Stimulated activated CD4-positive, alpha-beta T cell treated with anti-CD3 and anti-CD28 coated beads, Interleukin-2, amount 100 ng/mL, for 48 hours (primary cell): ENCODE measurements at places on chromosomes 11 and 22.
A peak's percentile ranks its signal among the peaks of the same experiment; 100 is the strongest.

DNA sequence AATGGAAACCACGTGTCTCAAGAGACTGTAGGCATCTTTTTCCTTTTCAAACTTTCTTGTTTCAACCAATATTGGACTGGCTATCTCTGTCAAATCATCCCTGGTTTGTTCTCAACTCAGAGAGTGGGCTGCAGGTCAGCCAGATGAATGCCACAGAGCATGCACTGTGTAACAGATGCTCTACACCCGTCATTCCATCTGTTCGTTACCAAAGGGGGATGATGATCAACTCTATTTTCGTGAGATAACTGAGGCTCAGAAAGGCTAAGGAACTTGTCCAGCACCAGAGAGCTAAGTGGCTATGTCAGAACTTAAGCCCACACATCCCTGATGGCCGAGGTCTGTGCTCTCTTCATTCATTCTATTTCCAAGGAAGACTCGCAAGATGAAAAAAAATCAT is 42.1 kb downstream of the SLC1A2 start:
- no peak for DNase-seq

DNA sequence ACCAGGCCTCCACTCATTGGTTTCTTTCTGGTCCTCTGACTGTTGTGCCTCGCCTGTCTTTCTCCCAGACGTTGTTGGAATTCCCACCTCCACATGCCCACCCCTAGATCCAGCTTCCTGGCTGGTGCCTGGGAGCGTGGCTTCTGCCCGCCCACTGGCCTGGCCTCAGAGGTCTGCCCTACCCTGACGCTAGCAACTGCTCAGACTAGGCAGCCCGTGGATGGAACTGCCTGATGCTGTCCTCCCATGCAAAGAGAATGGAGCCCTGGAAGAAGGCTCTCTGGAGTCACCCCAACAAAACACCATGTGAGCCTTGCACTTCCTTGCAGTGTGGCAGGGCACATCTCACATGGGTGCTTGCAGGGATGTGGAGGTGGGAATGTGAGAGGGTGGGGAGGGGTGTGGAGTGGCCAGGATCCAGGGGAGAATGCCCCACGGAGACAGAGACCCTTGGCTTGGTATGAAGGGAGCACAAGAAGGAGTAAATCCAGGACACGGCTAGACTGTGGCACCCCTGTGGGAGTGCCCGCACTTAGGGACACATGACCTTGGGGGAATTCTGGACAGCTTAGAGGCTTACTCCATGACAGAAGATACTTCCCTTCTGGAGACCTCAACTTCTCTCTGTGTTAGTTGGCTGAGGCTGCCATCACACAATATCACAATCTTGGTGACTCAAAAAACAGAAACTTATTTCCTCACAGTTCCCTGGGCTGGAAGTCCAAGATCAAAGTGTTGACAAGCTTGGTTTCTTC is 22.5 kb upstream of the ADA2 start:
- DNase-seq, result no peak

GRCh38 chr11:73978576-73979086 is 4.0 kb downstream of the UCP2 start:
- DNase-seq, result no peak

GRCh38 chr22:34501366-34501965 is 564.5 kb upstream of the ISX start:
- no peak for DNase-seq

DNA sequence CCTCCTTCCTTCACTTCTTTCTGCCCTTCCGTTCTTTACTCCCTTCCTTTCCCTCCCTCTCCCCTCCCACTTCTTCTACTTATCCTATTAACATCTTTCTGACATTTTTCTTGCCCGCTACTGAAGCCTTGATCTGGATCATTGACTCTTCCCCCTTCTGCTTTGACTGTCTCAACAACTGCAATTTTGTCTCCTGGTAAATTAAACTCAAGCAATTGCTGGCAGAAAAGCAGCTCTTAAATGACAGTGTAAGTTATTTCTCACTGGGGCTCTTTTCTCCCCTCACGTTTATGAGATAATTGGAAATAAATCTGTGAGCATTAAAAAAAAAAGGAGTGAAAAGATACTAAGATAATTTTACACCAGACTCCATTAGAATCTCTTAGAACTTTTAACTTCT is 120.0 kb downstream of the SLC17A6 start:
- DNase-seq, result no peak

DNA sequence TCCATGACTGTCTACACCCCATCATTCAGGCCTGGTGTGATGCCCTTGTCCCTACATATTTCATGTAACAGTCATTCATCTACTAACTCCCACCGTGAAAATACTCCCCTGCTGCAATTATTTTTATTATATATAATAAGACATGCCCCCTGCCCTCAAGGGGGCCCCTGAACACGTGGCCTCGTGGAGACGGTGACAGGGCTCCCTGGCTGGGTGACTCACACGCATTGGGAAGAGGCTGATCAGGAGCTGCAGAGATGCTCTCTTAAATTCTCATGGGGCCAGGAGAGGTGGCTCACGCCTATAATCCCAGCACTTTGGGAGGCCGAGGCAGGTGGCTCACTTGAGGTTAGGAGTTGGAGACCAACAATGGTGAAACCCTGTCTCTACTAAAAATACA is 88.6 kb downstream of the ST3GAL4 start:
- DNase-seq, result no peak

DNA sequence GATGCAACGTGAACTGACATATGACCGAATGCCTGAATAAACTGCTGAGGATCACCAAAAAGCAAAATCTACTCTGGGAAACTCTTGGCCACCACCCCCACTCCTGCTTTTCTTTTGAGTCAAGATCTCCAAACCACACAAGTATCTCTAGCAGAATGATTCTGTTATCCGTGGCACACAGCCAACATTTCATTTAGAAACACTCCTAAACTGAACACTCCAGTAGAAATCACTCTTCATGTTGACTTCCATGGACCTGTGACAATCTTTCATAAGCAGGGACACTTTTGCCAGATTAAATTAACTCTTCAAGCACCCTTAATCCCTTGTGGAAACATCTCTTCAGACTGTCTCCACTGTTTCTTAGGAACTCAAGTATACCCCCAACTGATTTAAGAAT is 44.4 kb downstream of the VSIG10L2 start:
- peak; percentile 7 for DNase-seq

GRCh38 chr11:102284008-102284407 is 33.3 kb upstream of the BIRC3 start:
- no peak for DNase-seq

GRCh38 chr11:12285106-12285505 is 92.3 kb upstream of the PARVA start:
- DNase-seq, result no peak

- DNase-seq, result no peak
Observed at GRCh38 chr22:27795696-27796517, 5.6 kb downstream of the MN1 start.

DNA sequence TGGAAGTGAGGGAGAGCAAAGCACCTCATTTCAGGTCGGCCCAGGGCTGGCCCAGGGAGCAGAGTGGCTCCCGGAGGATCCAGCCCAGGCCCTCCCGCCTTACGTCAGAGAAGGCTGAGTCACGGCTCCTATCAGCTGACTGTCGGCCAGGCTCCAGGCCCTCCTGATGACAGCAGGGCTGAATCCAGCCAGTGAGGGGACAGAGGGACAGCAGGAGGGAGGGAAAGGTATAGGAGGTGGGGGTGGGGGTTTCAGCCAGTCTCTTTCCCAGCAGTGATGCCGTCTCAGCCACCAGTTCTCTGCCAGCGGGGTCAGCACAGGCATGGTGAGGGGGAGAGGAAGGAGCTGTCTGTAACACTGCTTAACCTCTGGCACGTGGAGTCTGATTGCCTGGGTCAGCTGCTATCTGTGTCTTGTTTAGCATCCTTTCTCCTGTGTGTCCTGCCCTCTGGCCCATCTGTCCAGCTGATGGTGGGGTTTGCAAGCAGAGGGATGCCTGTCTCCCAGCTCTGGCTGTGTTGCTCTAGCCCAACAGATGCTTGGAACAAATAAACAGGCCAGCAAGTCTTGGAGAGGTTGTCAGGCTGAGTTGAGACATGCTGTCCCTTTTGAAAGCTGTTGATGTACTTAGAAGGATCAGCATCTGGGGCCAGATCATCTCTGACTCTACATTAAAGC is 74.0 kb downstream of the ADAMTS15 start:
- DNase-seq, result no peak
